Hindlimb muscle (tissue), 1 donor: ENCODE measurements at places on chromosomes 3 and 15. TPM values are rescaled to one million over a fixed set of nuclear protein-coding genes. Genes with fewer than 3 reads are reported as not detected.

Gene SOX2
- polyA plus RNA-seq, result 0.18 TPM

Gene CFAP100
- 0.58 TPM for polyA plus RNA-seq

Gene PRRT3
- 2.0 TPM for polyA plus RNA-seq

Gene EFHB
- polyA plus RNA-seq, result 1.5 TPM

Gene COL6A5
- polyA plus RNA-seq, result not detected

Gene SEMA6D
- 56.4 TPM for polyA plus RNA-seq

Gene SMCO1
- polyA plus RNA-seq, result 1.5 TPM

Gene HCLS1
- polyA plus RNA-seq, result 9.9 TPM

Gene SI
- polyA plus RNA-seq, result not detected

Gene CHRNA7
- polyA plus RNA-seq, result 1.6 TPM

Gene CYP19A1
- 0.62 TPM for polyA plus RNA-seq

Gene SPTBN5
- 5.2 TPM for polyA plus RNA-seq

Gene SNTN
- not detected for polyA plus RNA-seq

Gene CX3CR1
- polyA plus RNA-seq, result 6.7 TPM

Gene IL16
- polyA plus RNA-seq, result 9.1 TPM

Gene SLC22A13
- 0.18 TPM for polyA plus RNA-seq

Gene NT5DC2
- 78.3 TPM for polyA plus RNA-seq

Gene LINGO1
- polyA plus RNA-seq, result 11.1 TPM

Gene ATP10A
- 2.9 TPM for polyA plus RNA-seq

Gene LRTM1
- 96.0 TPM for polyA plus RNA-seq

Gene CRABP1
- 9.2 TPM for polyA plus RNA-seq

Gene ACKR4
- 0.76 TPM for polyA plus RNA-seq

Gene CDHR4
- polyA plus RNA-seq, result not detected

Gene COL7A1
- polyA plus RNA-seq, result 9.3 TPM

Gene CPLX3
- not detected for polyA plus RNA-seq

Gene NR2F2
- polyA plus RNA-seq, result 64.7 TPM

Gene NOX5
- 0.30 TPM for polyA plus RNA-seq

Gene MLF1
- polyA plus RNA-seq, result 34.1 TPM

Gene CLSTN2
- polyA plus RNA-seq, result 2.5 TPM

Gene SEMA3G
- 18.7 TPM for polyA plus RNA-seq

Gene EPHB1
- polyA plus RNA-seq, result 61.0 TPM

Gene NR2E3
- 9.0 TPM for polyA plus RNA-seq
